Activated CD4-positive, alpha-beta memory T cell treated with anti-CD3 and anti-CD28 coated beads for 36 hours (primary cell): ENCODE measurements at places on chromosomes 4 and X. TPM values are rescaled to one million over a fixed set of nuclear protein-coding genes. Genes with fewer than 3 reads are reported as not detected.

ARSJ gene
- 0.07 TPM for total RNA-seq

- no peaks in the 10 kb centered on the region for H3K4me1 ChIP-seq
- no peaks in the 10 kb centered on the region for H3K27me3 ChIP-seq
- H3K27ac ChIP-seq: no peak overlapping the region
- no peaks in the 10 kb centered on the region for H3K36me3 ChIP-seq
Observed at GRCh38 chr4:171650543-171650942, 162.7 kb upstream of the GALNTL6 start.

GRCh38 chr4:154506253-154506652 lies 14.7 kb upstream of the DCHS2 start:
- no peak overlapping the region for H3K27ac ChIP-seq
- no peaks in the 10 kb centered on the region for H3K36me3 ChIP-seq
- H3K4me1 ChIP-seq: no peaks in the 10 kb centered on the region
- peaks cover 17% of the 10 kb centered on the region for H3K27me3 ChIP-seq
- no peak overlapping the region for H3K4me3 ChIP-seq

- DNase-seq: no peak
- H3K27ac ChIP-seq: no peak overlapping the region
- H3K4me3 ChIP-seq: no peak overlapping the region
- no peaks in the 10 kb centered on the region for H3K27me3 ChIP-seq
Observed at GRCh38 chr4:36333303-36333877, 52.0 kb downstream of the DTHD1 start.

GATA1 gene
- total RNA-seq: not detected

DNA sequence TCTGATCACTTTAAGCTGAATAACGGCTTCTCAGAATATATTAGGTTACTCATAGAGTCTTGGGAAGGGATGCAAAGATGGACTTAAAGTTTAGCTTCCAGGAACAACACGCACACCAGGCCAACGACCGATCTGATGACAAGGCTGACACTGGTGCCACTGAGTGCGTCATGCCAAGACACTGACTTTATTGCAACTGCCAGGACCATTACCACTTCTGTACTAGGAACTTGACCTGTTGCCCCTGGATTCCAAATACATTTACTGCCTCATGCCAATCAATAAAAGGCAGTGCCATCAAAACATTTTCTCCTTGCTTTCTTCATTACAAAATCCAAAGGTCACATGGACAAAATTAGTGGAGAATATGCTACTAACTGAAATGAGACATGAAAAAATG lies 505.9 kb upstream of the CTSO start:
- no peak overlapping the region for H3K4me3 ChIP-seq
- no peak for DNase-seq
- H3K27me3 ChIP-seq: no peaks in the 10 kb centered on the region
- no peak overlapping the region for H3K27ac ChIP-seq

GRCh38 chrX:129780441-129781105 lies 824 bp downstream of the SASH3 start:
- peak overlapping the region; percentile 97 for H3K27ac ChIP-seq
- peaks cover 53% of the 10 kb centered on the region for H3K36me3 ChIP-seq
- peak overlapping the region; percentile 79 for H3K4me3 ChIP-seq
- peaks cover 49% of the 10 kb centered on the region for H3K4me1 ChIP-seq
- no peaks in the 10 kb centered on the region for H3K27me3 ChIP-seq

DNA sequence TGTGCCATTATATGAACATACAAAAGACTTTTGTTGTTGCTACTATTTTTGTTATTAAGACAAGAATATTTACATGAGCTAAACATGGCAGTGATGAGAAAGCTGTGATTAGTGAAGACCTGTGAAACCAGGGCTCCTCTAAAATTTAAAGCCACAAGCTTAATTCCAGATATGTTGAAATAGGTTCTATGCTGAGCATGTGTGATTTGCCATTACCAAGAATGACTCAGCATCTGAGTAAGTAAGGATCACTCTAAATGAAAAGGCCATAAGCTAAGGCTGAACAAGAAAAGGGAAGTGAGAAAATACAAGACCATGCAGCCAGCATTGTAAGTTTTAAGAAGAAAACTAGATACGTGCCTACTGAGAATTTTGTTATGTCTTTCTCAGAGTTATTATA lies 75.9 kb upstream of the CAMK2D start:
- no peaks in the 10 kb centered on the region for H3K36me3 ChIP-seq
- H3K4me3 ChIP-seq: no peak overlapping the region
- peaks cover 5% of the 10 kb centered on the region for H3K4me1 ChIP-seq
- DNase-seq: no peak
